ENCODE measurements at places on chromosomes 13 and 19.

GRCh38 chr19:869245-870177, 10.0 kb downstream of the CFD start:
- no peak for DNase-seq

GRCh38 chr19:45667620-45668341, at the start of gene GIPR:
GIPR (plus strand) TSS chr19:45668221; CDS start chr19:45669521, 1,300 bp downstream.
- DNase-seq, result peak; percentile 43

DNA sequence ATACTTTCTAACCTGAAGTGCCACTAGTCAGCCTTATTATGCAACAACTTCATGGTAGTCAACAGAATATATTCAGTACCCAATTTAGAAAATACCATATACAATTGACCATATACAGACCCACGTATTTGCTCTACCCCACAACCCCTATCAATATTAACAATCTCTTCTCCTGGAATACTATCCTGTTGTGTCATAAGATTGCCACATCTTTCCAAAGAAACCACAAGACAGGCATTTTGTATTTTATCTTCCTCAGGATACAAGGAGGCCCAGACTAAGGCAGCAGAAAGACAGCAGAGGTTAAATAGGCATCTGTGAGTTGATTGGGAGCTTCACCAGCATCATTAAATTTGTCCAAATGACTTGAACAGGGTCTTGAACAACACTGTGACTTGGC, 4.5 kb downstream of the SPART start:
- DNase-seq, result no peak

- DNase-seq, result no peak
Measured at GRCh38 chr19:31300422-31300821, 48.8 kb downstream of the TSHZ3 start.

- no peak for DNase-seq
Measured at GRCh38 chr13:39263033-39263432, 224.8 kb downstream of the NHLRC3 start.

- DNase-seq, result no peak
Measured at GRCh38 chr19:13797870-13798269, 2.6 kb downstream of the ZSWIM4 start.

DNA sequence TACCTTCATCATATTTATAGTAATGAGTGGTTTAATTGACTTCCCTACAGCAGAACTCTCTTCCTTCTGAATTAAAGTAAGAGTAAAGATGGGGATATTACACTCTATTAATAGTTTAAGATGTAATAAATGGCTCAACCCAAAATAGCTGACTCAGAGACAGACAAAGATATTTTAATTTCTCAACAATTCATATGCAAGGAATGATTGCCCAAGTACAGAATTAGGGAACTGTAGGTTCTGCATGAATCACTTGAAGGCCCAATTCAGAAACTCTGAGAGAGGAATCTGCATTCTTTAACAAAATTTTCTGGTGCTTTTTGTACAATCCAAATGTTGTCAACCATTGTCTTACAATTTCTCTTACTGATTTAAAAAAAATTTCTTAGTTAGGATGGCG, 42.9 kb upstream of the PCDH9 start:
- no peak for DNase-seq

DNA sequence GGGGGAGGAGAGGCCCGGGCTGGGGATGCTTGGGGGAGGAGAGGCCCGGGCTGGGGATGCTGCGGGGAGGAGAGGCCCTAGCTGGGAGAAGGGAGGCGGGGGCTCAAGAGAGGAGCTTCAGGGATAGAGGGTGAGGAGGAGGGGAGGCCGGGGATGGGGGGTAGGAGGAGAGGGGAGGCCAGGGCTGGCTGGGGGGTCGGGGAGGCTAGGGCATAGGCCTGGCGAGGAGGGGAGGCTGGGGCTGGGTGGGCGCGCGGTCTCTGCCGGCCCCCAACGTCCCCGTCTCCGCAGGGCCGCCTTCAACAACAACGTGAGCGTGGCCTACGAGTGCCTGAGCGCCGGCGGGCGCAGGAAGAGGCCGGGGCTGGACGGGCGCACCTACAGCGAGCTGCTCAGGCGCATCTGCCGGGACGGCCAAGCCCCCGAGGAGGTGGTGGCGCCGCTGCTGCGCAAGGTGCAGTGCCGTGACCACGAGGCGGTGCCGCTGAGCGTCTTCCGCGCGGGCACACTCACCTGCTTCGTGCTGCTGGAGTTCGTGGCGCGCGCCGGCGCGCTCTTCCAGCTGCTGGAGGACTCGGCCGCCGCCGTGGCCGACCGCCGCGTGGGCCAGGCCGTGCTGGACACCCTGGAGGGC, 11.4 kb downstream of the TPGS1 start:
- peak; percentile 49 for DNase-seq

DNA sequence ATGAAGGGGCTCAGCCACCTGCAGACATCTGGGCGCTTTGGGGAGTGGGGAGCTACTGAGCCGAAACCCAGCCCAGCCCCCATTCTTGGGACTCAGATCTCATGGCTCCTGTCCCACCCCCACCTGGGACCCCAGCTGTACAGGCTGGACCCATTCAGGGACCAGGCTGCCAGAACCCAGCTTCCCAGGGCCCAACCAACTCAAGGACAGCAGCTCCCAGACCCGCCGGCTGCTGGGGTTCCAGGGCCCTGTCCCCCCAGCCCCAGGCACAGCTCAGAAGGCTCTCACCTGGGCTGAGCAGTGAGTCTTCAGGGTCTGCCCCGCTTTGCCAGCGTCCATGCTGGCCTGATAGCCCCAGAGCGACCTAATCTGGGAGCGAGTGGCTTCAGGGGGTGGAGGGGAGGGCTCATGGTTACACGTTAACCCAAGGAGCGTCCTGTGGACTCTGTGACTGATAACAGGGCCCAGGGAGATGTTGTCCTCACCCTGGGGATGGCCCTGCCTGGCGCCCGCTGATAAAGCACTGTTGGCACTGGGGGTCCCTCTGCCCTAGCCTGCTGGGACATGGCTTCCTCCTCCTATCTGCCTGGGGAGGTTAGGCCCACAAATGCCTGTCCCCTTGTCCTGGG, at the start of gene TMEM86B:
Gene TMEM86B, minus strand, starts transcription at position 361 of the 629 bp plus-strand sequence. Its CDS starts 22 bp downstream, at position 339.
- no peak for DNase-seq

GRCh38 chr19:14561847-14562351, 10.0 kb downstream of the NDUFB7 start:
- peak; percentile 38 for DNase-seq

GRCh38 chr13:52848455-52849195, at the start of gene PCDH8:
PCDH8 (minus strand) TSS chr13:52848640; CDS start chr13:52848436, 204 bp downstream.
- no peak for DNase-seq

Measured in effector memory CD8-positive, alpha-beta T cell (primary cell).